Stimulated activated CD4-positive, alpha-beta T cell treated with anti-CD3 and anti-CD28 coated beads, Interleukin-4, amount 100 ng/mL, for 1 hour (primary cell): ENCODE measurements at places on chromosomes 1 and 21.

GRCh38 chr1:30701258-30701633 is 22.1 kb downstream of the MATN1 start:
- DNase-seq: no peak

DNA sequence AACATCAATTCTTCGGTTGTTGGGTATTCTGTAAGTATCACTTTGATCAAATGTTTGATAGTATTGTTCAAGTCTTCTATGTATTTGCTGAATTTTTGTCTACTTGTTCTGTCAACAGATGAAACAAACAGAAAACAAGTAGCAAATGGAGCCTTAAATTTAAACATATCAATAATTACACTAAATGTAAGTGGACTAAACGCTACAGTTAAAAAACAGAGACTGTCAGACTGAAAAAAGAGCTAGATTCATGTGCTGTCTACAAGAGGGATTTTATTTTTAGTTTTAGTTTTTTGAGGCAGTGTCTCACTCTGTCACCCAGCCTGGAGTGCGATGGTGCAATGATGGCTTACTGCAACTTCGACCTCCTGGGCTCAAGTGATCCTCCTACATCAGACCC is 10.7 kb upstream of the RAD54L start:
- DNase-seq: no peak

DNA sequence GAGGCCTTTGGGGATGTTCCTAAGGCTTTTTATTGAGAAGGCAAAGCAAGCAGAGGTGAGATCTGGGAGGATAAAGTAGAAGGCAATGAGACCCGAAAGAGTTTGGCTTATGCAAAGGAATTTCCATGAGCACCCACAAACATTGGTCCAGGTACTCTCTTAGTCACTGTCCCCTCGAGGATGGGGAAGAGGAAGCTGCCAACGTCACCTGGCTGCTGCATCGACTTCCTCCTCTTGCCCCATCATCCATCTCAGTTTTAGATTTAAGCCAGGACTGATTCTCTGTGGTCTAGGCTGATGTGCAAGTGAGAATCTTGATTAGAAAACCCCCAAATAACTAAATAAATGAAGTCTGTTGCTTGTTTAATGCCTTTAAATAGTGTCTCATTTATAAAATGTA is 28.7 kb downstream of the RUNX1 start:
- no peak for DNase-seq

- DNase-seq: no peak
These were observed 4.6 kb upstream of the BTG2 start for GRCh38 chr1:203300441-203301330.

DNA sequence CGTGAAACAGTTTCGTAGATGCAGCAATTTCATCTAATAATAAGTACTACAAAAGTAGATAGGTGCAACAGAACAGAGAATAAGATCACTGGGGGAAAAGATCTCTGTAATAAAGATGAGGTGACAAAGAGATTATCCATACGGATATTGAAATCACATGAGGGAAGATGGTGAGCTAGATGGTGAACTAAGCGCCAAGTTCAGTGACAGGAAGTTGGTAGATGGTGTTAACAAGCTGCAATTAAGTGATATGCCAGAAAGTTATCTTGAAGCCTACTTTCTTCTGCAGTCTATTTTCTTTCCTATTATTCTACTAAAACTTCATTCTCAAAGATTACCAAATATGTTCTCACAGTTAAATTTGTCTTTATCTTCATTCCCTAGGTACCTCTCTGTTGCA is 7.1 kb downstream of the LRIF1 start:
- no peak for DNase-seq

GRCh38 chr1:8335246-8335645 is 17.3 kb downstream of the SLC45A1 start:
- no peak for DNase-seq

DNA sequence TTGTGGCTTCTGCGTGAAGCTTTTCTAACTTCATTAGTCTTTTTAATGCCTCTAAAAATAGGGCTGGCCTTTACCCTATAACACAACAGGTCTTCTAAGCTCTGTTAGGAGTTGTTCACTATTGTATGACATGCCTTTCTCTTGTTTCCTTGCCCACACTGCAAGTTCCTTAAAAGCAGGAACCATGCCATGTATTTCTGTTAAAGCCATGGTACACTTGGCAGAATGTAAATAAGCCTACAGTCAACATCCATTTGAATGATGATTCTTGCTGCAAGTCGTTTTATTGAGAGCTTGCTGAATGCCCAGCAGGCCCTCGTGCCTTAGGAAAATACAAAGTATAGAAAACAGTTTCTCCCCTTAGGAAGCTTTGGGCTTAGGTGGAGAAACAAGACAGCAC is 214.6 kb downstream of the DUSP10 start:
- DNase-seq: no peak

DNA sequence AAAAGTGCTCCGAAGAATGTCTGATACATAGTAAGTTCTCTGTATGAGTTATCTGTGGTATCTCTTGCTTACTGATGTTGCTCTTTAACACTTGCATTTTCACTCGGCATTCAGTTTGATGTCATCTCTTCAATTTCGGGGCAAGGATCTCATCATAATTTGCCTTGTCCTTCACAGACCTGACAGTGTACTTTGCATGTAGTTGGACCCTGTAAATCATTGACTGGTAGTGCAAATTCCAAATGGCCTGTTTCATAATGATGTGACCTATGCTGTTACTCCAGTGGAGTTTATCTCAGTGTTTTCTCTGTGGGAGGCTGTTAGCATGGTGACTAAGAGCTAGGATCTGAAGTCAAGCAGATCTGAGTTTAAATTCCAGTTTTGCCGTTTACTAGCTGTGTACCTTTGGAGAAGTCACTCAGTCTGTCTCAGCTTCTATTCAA is 34.2 kb upstream of the ABCD3 start:
- DNase-seq: no peak

DNA sequence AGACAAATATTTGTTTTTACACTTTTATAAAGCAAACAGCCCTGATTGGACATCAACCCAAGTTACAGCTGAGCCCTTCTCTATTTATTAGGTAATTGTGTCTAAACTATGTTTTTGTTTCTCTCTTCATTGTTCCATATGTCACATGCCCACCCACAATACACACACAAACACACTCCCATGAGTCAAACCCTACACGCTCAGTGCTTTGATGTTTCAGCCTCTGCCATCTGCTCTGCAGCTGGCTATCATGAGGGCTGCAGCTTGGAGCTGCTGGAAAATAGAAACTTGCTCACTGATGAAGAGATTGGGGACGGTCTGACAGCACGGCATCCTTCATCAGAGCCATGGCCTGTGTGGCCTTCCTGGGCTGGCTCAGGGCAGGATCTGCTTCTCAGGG is 41.7 kb downstream of the PSMG1 start:
- DNase-seq: no peak

- no peak for DNase-seq
These were observed 87.3 kb upstream of the TLR5 start for GRCh38 chr1:223230161-223230881.

GRCh38 chr21:16851054-16851453 is 661.8 kb upstream of the CXADR start:
- DNase-seq: no peak

DNA sequence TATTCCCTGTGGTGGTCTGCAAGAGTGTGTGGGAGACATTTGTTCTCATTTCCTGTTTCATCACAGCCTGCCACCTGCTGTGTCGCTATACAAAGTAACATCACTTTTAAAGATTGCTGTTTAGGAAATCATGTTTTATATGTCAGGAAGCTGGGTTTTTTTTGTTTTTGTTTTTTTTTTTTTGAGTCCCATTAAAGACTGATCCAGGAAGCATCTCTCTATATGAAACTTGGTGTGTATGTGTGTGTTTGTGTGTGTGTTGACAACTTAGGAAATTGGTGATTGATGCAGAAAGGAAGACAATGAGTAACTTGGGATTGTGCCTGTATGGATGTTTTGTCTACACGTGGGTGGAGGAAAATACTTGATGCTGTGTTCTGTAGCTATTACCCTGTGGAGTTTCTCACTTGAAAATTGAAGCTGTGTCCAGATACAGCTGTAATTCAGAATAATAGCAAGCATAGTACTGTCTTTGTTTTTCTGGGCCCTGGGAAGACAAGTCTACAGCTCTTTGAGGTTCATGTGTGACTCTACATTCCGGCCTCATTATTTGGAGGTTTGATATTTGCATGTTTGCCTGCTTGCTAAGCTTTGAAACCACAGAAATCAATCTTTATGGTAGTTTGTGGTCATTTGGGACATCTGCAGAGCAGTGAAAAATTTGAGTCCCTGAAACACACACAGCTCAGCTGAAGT is 47.9 kb downstream of the LAMC1 start:
- no peak for DNase-seq

- DNase-seq: no peak
These were observed 95.9 kb downstream of the GLUL start for GRCh38 chr1:182295697-182296096.

DNA sequence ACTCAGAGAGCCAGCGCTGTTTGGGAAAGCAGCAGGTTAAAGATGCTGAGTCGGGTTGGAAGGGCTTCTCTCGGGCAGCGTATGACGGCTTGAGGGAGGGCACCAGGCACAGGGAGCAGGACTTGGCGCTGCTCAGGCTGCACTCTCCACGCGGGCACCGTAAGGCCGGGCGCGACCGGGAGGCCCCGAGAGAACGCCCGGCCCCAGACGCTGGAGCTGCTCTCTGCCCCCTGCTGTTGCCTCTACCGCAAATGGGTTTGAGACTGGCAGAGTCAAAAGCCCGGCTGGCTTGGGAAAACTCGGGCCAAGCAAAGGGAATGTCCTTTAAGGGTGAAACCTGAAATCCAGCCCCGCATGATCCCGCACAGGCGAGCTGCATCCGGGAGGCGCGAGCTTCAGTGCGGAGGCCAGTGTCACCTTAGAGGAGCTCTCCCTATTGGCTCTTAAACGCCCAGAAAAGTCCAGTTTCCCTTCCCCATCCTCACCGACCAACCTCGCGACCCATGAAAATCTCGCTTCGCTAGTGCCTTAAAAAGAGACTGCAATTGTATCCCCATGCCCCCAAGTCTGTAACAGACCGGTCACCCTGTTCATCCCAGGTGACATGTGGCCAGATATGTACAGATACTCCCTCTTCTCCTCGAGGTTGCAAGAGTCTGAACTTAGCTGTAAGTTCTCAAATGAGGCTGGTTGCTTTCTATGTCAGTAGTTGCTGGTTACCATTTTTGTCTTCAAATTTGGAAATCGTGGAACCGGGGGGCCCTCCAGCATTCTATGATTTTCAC is 1.1 kb downstream of the PRRX1 start:
- no peak for DNase-seq
